ENCODE measurements at places on chromosomes 3 and 15.

- H3K4me1 ChIP-seq, result no peaks in the 10 kb centered on the region
- no peak for DNase-seq
- H3K27me3 ChIP-seq, result no peaks in the 10 kb centered on the region
Observed at GRCh38 chr3:46187341-46187700, 20.8 kb downstream of the CCR1 start.

- H3K27me3 ChIP-seq, result no peaks in the 10 kb centered on the region
- no peak overlapping the region for H3K4me3 ChIP-seq
- DNase-seq, result no peak
- peaks cover 6% of the 10 kb centered on the region for H3K4me1 ChIP-seq
- no peak overlapping the region for H3K27ac ChIP-seq
Observed at GRCh38 chr3:146498002-146498736, 28.8 kb upstream of the PLSCR2 start.

- peaks cover 3% of the 10 kb centered on the region for H3K4me1 ChIP-seq
- no peak for DNase-seq
- peak overlapping the region; percentile 2 for H3K27ac ChIP-seq
- no peaks in the 10 kb centered on the region for H3K27me3 ChIP-seq
- peaks cover 13% of the 10 kb centered on the region for H3K36me3 ChIP-seq
Observed at GRCh38 chr3:186989429-186989828, 59.1 kb downstream of the ST6GAL1 start.

DNA sequence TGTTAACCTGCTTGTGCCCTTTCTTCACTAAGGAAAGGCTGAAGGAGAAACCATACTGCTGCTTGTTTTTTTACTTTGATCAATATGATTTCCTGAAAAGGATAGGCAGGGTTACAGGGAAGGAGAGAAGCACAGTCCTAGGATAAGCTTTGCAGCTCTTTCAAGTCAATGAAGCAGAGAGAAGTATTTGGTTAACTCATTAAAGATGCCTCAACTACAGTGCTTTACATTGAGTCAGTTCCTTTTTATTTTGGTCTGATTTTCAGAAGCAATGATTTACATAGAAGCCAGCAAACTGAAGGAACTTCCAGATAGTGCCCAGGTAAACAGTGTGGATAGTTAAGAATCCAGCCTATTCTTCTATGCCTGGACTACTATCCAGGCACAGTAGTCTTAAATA lies 64.8 kb downstream of the ARIH1 start:
- peaks cover 2% of the 10 kb centered on the region for H3K4me1 ChIP-seq
- peak overlapping the region; percentile 58 for H3K27ac ChIP-seq
- DNase-seq, result no peak
- H3K36me3 ChIP-seq, result peaks cover 26% of the 10 kb centered on the region
- no peaks in the 10 kb centered on the region for H3K27me3 ChIP-seq

- no peak overlapping the region for H3K27ac ChIP-seq
- no peaks in the 10 kb centered on the region for H3K36me3 ChIP-seq
- peaks cover 36% of the 10 kb centered on the region for H3K27me3 ChIP-seq
- no peak for DNase-seq
- H3K4me3 ChIP-seq, result no peak overlapping the region
Observed at GRCh38 chr3:10957976-10958749, 34.4 kb upstream of the SLC6A1 start.

Data from progenitor cell of endocrine pancreas (in vitro differentiated cells).